ENCODE measurements at places on chromosomes 7 and 10.

DNA sequence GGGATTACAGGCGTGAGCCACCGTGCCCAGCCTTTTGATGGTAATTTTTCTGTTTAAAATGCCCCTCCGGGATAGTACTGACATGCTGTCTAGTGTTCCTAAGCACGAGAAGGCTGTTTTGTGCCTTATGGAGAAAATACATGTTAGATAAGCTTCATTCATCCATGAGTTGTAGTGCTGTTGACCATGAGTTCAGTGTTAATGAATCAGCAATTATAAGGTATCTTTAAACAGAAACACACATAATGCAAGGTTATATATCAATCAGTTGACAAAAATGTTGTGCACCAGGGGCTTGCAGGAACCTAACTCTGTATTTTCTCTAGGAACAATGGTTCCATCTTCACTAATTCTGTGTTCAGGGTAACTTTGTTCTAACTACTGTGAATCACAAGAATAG lies 30.8 kb upstream of the HECW1 start:
- no peak for DNase-seq

DNA sequence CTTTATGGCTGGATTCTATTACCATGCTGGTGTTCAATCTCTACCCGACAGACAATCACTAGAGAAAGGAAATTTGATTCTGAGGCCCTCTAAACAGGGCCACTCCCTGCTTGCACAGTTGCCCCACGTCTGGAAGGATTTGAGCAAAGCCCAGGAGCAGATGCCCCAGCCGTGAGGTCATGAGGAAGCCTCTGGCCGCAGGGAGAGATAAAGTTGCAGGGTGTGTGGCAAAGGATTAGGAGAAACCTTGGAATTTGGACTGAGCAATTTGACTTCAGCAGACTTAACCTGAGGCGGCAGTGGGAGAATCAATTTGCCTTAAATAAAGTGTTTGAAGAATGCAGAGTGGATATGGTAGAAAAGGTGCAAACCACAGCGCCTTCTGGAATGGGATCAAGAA lies 40.2 kb upstream of the KLF6 start:
- DNase-seq = no peak

DNA sequence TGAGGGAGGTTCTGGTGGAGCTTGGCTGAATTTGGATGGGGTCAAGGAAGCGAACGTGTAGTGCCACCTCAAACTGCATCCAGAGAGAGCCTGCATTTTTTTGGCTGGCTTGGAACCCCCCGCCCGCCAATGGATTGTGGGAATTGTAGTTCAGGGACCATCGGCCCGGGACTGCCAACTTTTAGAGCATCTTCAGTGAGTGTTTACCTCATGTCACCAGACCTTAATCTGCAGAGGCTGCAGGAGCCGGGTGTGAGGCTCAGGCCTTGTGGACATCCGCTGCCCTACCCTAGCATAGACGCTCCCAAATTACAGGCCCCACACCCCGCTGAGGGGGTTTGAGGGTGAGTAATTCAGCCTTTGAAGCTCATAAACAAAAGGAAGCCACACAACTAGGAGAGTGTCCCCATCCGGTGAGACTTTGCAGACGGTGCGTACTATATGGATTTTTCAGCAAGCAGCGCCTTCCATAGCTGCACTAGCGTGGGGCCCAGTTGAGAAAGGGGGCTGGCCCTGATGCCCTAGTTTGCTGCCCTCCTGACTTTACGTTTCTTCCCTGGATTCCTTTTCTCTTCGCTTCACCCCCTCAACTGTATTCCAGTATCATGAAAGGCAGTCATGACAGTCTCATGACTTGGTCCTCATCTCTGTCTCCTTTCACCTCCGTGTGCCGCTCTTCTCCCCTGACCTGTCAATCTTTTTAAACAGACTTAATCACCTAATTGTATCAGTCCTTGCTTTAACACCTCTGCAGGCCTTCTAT lies 717 bp downstream of the CNPY4 start:
- peak; percentile 82 for DNase-seq

DNA sequence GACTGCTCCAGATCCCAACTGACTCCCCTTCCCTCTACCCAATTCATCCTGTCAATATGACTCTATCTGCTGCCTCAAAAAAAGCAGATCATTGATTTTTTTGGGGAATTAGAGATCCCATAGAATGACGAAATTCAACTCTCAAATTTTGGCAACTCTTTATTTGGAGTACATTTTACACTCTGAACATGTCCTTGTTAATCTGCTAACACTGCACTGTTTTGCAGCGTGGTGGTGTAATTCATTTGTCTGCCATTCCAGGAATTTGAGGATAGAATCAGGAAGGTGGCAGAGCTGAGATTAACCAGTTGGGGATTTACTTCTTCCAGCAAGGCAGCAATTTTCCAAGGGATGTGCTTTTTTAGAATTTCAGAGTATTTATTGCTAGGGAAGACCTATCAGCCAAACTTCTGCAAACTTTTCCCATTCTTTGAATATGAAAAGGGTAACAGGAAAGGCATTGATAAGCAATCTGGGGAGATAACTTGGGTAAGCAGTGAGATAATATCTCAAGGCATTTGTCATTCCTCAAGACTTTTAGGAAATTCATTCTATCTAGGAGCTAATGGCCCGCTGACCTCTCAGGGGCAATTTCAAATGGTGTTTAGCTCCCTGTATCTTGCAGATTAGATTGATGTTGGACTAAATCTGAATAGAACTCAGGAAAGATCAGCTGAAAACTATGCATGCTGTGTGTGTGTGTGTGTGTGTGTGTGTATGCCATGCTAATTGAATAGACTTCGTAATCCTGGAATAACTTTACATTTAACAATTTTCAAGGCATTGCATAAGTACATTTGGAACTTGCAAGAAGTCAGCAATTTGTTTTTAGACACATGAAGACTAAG lies 9.7 kb downstream of the BAMBI start:
- no peak for DNase-seq

DNA sequence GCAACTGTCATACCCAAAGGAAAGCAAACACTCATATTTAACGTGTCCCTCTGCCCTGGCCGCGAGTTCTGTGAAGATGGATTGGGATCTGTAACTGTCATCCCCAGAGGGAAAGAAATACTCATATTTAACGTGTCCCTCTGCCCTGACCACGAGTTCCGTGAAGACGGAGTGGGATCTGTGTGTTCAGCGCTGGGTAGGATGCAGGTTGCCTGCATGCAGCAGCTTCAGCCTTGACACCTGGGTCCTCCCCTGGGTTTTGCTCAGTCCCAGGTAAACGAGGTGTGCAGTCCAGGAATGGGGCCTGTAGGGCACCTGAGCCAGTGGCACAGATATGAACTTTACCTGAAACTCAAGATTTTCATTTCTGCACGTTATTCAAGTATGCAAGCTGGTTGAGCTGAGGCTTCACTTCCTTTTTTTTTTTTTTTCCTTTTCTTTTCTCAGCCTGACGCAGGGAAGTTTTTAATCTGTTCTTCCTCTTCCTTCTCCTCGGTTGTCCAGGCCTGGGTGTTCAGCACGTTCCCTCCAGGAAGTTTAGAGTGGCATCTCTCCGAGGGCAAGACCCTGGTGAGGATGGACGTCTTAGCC lies 159.0 kb upstream of the SHH start:
- no peak for DNase-seq

DNA sequence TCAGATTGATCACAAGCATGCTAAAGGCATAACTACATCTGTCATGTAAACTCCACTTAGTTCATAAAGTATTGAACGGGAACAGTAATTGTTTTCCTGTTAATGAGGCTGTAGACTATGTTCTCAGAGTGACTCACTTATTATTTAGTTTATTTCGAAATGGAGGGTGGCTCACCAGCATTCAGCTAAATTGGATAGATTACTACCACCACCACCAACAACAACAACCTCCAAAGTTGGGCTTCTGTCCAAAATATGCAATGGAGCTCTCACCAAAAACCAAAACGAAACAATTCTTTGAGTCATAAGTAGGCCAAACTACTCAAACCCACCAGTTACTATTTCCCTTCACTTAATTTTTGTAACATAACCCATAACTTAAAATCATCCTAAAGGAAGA lies 127.9 kb upstream of the NRBF2 start:
- no peak for DNase-seq

DNA sequence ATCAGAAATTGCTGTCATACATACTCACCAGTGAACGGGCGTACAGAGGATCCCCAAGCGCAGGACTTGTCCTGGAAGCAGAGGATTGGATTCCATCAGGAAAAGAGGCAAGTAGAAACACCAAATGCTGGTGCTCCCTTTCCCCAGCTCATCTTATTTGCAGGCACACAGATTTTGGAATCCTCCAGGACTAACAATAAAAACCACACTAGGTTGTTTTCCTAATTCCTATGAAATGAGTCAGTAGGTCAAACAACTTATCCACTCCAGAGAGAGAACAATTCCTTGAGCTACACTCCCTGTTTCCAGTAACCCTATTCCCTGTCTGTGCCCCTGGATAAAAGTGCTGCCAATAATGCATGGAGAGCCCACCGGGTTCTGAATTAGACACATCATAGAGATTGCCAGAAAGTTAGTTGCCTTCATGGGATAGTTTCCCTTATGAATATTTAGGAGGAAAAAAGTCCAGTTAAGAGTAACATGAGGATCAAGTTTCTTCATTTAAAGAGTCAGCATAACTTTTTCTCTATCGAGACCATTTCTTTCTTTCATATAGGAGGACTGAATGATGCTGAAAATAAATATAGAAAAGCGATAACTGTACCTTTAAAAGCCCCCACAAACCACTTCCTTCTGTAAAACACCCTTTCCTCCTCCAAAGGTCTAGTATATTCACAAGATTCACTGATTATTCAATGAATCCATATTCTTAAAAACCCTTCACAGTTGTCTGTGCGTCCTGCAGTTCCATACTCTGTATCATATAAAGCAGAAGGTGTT lies 178.3 kb upstream of the KLF14 start:
- DNase-seq = peak; percentile 50

- DNase-seq = no peak
Observed at GRCh38 chr10:103804871-103805270, 50.5 kb downstream of the SH3PXD2A start.

- no peak for DNase-seq
Observed at GRCh38 chr10:57624066-57624465, 643.6 kb downstream of the IPMK start.

DNA sequence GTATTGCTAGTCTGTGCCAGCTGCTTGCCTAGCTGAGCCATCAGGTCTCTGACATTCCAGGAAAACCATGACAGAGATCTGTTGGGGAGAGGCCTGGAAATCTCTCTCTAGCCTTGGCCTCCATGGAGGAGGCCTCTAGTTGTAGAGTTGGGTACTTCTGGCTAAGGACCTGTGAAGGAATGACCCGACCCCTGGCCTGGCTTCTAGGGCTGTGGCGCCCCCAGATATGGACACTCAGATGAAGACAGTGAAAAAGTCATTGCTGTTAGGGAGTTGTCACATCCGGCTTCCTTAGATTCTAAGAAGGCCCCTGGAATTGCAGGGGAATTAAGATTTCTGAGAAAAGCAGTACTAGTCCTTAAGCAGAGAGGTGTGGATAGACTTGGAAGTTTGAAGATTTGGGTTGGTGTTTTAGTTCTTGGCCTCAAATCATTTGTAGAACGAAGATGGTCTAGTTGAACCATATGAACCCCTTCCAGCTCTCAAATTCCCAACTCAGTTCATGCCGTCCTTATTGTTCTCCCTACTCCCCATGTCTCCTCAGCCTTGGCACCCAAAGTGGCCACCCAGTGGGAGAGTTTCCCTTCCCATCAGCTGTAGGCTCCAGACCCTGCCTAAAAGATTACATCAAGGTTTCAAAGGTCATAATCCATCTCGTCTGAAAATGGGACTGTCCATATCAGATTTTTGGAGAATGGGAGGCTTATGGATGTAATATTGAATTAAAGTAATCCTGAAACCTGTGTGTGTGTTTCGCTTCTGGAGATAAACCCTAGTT lies 7.0 kb downstream of the HHEX start:
- no peak for DNase-seq

- DNase-seq = no peak
Observed at GRCh38 chr10:12121673-12122072, 7.8 kb upstream of the SEC61A2 start.

DNA sequence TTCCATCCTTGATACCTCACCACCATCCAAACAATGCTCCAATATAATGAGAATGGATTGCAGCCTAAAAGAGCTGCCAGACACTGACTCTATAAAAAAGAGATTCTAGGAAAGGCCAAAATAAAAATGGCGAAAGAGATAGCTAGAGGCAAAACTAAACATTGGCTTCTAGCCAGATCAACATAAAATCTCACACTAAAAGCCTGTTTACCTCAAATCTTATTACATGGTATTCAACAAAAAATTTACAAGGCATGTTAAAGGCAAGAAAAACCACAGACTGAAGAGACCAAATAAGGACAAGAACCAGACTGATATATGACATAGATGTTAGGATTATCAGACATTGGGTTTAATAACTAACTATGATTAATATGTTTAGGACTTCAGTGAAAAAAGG lies 1127.0 kb downstream of the DNAJB9 start:
- DNase-seq = no peak

- DNase-seq = no peak
Observed at GRCh38 chr10:21976280-21976679, 27.2 kb downstream of the DNAJC1 start.

DNA sequence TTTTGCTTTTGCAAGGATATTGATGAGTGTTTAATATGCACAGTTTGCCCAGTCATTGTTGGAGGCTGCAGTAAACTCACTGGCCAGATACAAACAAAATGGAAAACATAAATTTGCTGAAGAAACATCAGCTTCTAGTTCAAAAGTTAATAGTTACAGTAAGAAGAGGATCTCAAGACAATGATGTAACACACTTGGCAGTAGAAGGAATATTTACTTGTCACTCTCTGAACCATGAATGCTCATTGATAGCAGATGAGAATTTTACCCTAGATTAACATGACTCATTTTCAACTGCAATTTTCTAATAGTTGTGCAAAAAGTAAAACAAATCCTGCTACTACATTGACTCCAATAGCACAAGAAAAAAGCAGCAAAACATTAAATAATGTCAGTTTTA lies 47.7 kb downstream of the VWC2 start:
- no peak for DNase-seq

DNA sequence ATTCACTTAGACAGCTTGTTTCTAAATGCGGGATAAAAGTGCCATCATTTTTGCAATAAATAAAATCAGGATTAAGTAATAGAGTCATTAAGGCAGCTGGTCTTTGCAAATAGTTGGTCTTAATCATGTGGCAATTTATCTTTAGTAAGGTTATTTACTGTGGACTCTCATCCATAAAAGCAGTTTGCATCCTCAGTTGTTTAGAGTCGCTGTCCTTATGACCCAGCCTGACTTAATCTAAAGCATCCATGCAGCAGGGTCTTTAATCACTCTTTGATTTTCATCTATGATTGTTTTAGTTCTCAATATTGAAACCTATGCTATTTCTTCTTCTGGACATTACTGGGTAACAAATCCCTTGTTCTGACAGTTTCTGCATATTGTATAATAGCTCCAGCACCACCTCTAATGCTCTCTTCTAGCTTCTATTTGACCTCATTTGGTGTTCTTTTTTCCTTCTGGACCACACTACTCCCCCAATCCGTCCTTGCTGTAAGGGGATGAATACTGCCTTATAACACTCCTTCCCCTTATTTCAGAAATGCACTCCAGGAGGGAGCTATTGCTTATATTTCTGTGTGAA lies 95.0 kb downstream of the CD36 start:
- DNase-seq = no peak

GRCh38 chr10:33333260-33334101 lies 986 bp downstream of the NRP1 start:
- no peak for DNase-seq

GRCh38 chr7:37683246-37684120 lies at the start of gene GPR141:
GPR141 (plus strand) TSS chr7:37683766; CDS start chr7:37740394, 56,628 bp downstream.
- no peak for DNase-seq

GRCh38 chr7:4739528-4739992 lies 35.9 kb upstream of the AP5Z1 start:
- no peak for DNase-seq

- no peak for DNase-seq
Observed at GRCh38 chr10:51082857-51083256, 8.6 kb downstream of the PRKG1 start.

- DNase-seq = no peak
Observed at GRCh38 chr7:3912291-3912690, 611.2 kb downstream of the SDK1 start.

Measured in adrenal gland (tissue), 19 donors.